ENCODE measurements at places on chromosomes 12 and 14.

GRCh38 chr14:75205591-75205990, 29.2 kb upstream of the TMED10 start:
- DNase-seq: no peak

GRCh38 chr14:23093991-23094665, 808 bp downstream of the ACIN1 start:
- DNase-seq: no peak

- no peak for DNase-seq
Observed at GRCh38 chr12:103886195-103886797, 43.9 kb upstream of the HSP90B1 start.

- DNase-seq: no peak
Observed at GRCh38 chr12:48512855-48513254, 12.6 kb upstream of the OR8S1 start.

- DNase-seq: no peak
Observed at GRCh38 chr12:117240081-117240755, 49.9 kb upstream of the FBXO21 start.

- DNase-seq: no peak
Observed at GRCh38 chr12:131944601-131945251, 5.0 kb upstream of the EP400 start.

- no peak for DNase-seq
Observed at GRCh38 chr14:24315807-24316596, 4.7 kb downstream of the LTB4R start.

GRCh38 chr12:104109446-104110271, 28.4 kb downstream of the NFYB start:
- DNase-seq: no peak

- DNase-seq: no peak
Observed at GRCh38 chr14:55710506-55711041, 130.6 kb downstream of the KTN1 start.

DNA sequence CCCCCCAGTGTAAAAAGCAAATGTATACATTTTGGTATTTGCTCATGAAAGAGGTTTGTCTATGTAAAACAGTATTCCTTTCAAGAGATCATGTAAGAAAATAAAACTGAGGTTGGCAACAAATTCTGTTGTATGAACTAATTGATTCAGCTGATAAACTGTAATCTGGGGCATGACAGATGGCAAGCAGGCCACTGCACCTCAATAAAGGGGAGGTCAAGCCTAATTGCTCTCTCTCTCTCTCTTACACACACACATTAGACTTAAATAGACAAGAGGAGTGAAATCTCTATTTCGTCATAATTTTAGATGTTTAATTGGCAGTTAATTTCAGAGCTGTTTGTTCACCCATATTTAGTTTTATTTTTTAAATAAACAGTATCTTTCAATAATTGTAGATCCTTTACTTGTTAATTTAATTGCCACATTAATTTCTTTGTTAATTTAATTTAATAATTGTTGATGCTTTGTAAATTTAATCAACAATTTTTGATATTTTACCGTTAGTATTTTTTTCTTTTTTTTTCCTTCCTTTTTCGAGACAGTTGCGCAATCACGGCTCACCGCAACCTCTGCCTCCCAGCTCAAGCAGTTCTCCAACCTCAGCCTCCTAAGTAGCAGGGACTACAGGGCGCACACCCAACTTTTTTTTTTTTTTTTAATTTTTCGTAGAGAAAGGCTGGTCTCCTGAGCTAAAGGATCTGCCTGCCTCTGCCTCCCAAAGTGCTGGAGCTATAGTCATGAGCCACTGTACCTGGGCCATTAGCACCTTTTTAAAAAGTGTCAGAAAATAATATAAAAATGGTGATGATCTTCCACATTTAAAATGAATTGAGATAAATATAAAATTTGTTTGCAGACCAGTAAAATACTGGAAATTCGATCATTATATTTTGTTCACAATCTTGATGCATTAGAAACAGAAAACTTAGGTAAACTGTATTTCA, 577.7 kb downstream of the SLC16A7 start:
- no peak for DNase-seq

Measured in GM18507 (cell line).